Kidney glomerular epithelial cell (primary cell): ENCODE measurements at places on chromosomes 1 and 21.

- no peak for DNase-seq
Observed at GRCh38 chr1:168365719-168366479, 85.2 kb downstream of the TBX19 start.

- no peak for DNase-seq
Observed at GRCh38 chr1:116356067-116356466, 17.0 kb upstream of the ATP1A1 start.

GRCh38 chr1:45554198-45554597, 3.6 kb downstream of the AKR1A1 start:
- no peak for DNase-seq

GRCh38 chr1:22712502-22713271, 2.0 kb downstream of the EPHB2 start:
- DNase-seq, result no peak

- DNase-seq, result peak; percentile 19
Observed at GRCh38 chr1:217482356-217483102, 148.4 kb downstream of the GPATCH2 start.

GRCh38 chr1:57874418-57874877, 450.6 kb upstream of the DAB1 start:
- peak; percentile 80 for DNase-seq

DNA sequence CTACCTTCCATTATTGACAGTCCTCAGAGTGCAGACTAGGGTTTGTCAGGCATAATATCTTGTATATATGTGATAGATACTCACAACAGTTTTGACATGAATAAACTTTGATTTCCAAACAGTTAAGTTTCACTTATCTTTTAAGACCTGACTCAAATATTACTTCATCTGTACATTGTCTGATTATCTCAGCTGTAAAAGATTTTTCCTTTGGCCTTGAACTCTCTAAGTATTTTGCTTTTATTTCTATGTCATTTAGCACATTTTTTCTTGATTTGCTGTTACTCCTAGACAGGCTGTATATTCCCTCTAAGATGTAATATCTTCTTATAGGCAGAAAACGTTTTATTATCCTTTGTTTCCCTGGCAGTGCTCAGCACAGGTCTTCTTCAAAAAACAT, 65.6 kb upstream of the DMRTA2 start:
- DNase-seq, result no peak

DNA sequence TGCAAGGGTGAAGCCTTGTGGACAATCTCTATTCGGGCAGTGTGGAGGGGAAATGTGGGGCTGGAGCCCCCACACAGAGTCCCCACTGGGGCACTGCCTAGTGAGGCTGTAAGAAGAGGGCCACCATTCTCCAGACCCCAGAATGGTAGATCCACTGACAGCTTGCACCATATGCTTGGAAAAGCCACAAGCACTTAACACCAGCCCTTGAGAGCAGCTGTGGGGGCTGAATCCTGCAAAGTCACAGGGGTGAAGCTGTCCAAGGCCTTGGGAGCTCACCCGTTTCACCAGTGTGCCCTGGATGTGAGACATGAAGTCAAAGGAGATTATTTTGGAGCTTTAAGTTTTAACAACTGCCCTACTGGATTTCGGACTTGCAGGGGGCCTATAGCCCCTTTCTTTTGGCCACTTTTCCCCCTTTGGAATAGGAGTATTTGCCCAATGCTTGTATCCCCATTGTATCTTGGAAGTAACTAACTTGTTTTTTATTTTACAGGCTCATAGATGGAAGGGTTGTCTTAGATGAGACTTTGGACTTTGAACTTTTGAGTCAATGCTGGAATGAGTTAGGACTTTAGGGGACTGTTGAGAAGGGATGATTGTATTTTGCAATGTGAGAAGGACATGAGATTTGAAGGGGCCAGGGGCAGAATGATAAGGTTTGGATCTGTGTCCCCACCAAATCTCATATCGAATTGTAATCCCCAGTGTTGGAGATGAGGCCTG, 16.3 kb upstream of the COL6A1 start:
- DNase-seq, result no peak

DNA sequence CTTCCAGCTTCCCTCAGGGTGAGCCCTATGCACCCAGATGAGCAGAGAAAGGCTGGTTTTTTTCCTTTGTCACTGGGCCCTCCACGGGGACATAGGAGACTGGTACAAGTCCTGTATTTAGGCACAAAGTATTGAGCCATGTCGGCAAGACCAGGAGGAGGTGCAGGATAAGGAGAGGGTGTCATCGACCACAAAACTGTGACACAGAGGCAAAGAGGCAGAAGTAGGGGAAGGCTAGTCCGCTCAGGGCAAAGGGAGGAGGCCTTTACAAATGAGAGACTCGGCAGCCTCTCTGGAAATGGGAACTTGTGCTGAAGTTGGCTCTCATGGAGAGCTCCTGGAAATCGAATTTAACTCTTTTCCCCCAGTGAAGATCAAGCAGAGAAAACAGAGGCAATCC, 70.7 kb upstream of the CAMK1G start:
- DNase-seq, result no peak

- no peak for DNase-seq
Observed at GRCh38 chr1:47241114-47242113, 9.4 kb upstream of the TAL1 start.

DNA sequence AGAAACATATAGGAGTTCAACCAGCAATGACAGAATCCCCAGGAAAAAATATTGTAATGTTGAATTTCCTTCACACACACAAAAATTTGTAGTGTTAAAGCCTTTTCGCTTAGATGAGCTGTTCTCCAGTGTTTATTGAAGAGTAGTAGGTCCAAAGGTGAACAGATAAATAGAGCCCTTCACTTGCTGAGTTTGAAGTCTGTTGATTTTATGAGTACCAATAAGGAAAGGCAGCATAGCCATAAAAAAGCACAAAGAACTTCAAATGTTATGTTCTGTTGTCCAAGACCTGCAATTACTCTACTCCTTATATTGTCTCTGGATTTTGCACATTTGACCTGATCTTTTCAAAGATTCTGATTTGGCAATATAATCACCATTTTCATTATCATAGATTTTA, 362.7 kb upstream of the B3GALT2 start:
- DNase-seq, result no peak

DNA sequence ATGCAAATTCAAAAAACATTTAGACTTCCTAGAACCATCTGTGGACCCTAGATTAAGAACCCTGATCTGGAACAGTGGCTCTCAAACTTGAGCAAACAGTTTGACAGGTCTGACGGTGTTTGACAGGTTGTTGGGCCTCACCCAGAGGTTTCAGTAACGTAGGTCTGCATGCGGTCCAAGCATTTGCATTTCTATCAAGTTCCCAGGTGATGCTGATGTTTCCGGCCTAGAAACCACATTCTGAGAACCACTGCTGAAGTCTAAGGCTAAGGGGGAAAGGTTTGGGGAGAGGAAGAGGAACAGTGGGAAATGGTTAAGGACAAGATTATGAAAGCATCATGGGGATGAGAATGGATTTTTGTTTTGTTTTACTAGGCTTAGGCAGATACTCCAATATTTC, 48.6 kb downstream of the MDM4 start:
- no peak for DNase-seq

DNA sequence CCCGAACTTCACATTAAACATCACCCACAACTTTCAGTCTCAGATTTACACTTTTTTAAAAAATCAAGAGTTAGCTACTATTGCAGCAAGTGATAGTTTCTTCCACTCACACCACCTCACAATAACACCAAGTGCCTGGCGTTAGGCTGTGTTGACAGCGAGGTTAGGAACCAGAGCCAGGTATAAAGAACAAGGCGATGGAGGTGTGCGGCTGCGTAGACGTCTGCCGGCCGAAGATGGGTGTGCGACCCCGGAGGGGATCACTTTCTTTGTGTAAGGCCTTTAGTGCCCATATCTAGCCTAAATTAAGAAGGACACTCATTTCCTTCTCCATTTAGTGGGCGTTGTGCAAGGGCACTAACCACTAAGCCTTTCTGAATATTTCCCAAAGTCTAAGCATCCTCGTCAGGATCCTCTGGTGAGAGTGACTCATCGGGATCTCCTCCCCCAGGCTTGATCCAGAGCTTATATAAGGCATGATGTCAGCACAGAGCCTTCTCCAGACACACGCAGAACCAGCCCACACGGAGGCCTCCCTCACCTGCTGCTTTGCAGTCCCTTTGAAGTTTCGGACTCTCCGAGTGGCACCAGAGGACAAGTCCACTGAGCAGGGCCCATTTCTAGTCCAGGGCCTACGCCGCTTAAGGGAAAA, 11.8 kb downstream of the NHLH2 start:
- DNase-seq, result peak; percentile 41
